Spinal cord (tissue), 10 donors: ENCODE measurements at places on chromosomes 2 and 18.

GRCh38 chr18:74804677-74805076 is 207.0 kb downstream of the ZNF407 start:
- no peak for DNase-seq

- no peak for DNase-seq
Observed at GRCh38 chr2:28089486-28089885, 199.0 kb downstream of the BABAM2 start.

DNA sequence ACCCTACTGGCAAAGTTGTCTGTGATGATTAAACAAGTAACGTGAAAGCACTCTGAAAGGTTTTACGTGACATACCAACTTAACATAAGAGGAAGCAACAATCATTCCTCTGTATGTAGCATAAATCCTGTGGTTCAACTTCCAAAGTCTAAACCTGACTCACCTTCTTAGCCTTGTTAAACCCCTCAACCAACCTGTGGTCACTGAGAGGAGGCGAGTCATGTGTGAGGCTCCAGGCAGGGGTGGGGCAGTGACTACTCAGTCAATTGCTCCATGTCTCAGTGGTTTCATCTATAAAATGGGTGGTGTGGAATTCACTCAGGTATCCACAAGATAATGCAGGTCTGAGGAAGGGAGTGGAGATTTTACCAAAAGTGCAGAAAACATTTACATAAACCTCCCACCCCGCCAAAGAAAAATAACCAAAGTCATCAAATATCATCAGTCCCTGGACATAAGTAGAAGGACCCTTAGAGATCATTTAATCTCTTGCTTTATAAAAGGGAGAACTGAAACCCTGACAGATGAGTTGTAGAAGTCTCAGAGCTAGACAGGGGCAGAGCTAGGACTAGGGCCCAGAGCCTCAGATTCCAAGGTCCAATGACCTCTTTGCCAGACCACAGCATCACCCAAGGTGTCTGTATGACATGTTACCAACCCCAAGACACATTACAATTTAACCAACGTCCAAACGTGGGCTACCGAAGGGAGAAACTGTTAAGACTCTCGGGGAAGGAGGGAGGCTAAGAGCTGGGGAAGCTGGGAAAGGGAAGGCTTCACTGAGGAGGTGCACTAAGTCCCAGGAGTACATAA is 3.7 kb upstream of the PCBP1 start:
- DNase-seq: no peak

- DNase-seq: no peak
Observed at GRCh38 chr2:165238295-165238694, 919 bp upstream of the SCN2A start.

DNA sequence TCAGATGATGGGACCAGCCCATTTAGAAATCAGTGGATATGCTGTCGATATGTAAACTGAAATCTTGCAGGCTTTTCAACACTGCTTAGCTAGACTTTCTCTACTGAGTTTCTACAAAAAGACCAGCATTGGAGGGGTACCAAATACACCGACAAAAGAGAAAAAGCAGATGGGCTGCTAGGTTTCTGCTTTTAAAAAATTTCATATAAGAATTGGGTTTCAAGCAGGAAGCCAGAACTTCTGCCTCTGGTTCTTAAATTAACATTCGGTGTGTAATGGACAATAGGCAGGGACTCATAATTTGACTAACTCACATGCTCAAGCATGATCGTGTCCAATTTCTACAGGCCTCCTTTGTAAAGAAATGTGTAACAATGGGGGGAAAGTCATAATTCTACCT is 3.1 kb downstream of the ARL4C start:
- no peak for DNase-seq

DNA sequence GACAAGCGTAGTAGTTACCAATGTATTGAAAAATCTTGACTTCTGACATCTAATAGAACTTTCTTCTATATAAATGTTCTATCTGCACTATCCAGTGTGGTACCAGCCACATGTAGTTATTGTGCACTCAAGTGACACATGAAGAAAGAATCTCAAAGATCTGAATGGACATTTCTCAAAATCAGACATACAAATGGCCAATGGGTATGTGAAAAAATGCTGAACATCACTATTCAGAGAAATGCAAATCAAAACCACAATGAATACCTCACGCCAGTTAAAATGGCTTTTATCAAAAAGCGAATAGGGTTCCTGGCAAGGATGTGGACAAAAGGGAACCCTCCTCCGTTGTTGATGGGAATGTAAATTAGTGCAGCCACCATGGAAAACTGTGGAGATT is 37.5 kb upstream of the SMCHD1 start:
- DNase-seq: no peak
